Fibroblast of pulmonary artery (primary cell): ENCODE measurements at places on chromosomes 1 and 21.
A peak's percentile ranks its signal among the peaks of the same experiment; 100 is the strongest.

- DNase-seq: no peak
Observed at GRCh38 chr1:50270926-50271325, 152.3 kb downstream of the DMRTA2 start.

DNA sequence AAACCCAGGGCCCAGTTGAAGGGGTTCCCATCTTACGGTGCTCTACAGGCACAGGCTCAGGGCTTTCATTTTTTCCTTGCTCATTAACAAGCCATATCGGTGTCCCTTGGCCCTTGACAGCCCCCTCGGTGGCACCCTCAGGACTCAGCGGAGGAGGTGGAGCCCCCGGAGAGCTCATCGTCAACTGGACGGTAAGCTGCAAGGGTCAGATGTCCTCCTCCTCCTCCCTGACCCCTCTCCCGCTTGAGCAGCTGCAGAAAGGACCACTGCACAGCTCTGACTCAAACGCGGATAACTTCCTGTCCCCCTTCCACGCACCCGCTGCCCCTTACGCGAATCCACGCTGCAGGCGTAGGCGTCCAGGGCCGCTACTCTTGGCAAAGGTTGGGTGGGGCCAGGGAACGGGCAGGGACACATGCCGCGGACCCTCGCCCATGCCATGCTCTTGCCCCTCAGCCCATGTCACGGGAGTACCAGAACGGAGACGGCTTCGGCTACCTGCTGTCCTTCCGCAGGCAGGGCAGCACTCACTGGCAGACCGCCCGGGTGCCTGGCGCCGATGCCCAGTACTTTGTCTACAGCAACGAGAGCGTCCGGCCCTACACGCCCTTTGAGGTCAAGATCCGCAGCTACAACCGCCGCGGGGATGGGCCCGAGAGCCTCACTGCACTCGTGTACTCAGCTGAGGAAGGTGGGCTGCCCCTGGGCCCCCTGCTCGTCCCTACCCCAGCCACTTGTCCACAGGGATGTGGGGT lies 14.7 kb downstream of the TMEM81 start:
- DNase-seq: no peak

DNA sequence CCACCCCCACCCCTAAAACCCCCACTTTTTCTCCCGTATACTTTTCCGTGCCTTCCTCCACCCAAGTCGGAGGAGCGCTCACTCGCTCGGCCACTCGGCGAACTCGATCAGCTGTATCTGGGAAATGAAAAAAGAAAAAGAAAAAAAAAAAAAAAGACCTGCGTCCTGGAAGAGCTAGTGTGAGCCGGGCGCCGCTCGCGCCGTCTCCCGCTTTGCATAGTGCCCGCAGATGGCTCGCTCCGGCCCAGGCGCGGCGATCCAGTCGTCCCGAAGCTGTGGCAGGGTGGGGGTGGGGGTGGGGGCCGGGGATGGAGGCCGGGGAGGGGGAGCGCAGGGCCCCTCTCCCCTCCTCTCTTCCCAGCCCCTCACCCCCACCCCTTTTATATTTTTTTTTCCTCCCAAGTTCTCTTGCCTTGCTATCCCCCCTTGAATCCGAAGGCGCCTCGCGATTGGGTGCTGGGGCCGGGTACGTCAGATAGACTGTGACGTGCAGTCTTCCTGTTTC lies 299 bp upstream of the PROX1 start:
- peak; percentile 92 for DNase-seq

- DNase-seq: no peak
Observed at GRCh38 chr1:179549368-179549700, 26.4 kb downstream of the NPHS2 start.

DNA sequence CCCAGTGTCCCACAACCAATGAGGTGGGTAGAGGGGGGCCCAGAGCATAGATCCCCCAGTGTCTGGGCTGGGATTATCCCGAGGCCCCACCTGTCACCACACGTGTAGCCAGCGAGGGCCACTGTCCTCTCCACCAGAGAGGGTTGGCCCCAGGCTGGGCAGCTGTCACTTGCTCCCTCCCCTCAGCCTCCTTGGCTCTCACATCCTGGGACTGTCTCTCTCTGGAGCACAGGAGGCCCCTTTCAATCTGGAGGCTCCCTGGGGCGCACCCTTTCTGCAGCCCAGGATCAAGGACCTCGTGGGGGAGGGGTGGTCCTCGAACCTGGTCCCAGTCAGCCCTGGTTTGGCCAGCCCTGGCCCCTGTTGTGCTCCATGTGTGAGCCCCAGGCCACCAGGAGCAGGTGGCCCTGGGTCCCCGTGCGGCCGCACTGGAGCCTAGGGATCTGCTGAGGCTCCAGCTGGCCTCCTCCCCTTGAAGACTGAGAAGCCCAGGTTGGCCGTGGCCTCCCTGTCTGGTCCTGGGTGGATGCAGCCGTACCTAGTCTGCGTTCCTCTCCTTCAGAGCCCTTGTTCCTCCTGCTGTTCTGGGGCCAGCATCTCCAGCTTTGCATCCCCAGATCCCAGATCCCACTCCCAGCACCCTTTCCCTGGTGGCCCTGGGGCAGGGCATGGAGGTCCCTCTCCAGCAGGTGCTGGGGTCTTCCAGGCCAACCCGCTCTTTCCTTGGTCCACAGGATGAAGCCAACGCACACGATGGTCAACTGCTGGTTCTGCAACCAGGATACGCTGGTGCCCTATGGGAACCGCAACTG lies 6.7 kb downstream of the TMEM201 start:
- no peak for DNase-seq

DNA sequence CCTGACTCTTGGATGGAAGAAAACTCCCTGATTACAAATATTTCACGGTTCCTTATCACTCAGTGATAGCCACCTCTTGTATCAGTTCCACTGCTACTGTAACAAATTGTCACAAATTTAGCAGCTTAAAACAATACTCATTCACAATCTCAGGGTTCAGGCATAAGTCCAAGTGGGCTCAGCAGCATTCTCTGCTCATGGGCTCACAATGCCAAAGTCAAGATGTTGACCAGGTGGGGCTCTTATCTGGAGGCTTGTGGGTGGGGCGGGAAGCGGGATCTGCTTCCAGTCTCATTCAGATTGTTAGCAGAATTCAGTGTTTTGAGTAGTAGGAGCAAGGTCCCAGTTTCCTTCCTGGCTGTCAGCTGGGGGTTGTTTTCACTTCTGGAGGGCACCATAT lies 137.3 kb upstream of the FAM78B start:
- DNase-seq: no peak

- DNase-seq: no peak
Observed at GRCh38 chr1:175599212-175599705, 144.1 kb downstream of the TNR start.

DNA sequence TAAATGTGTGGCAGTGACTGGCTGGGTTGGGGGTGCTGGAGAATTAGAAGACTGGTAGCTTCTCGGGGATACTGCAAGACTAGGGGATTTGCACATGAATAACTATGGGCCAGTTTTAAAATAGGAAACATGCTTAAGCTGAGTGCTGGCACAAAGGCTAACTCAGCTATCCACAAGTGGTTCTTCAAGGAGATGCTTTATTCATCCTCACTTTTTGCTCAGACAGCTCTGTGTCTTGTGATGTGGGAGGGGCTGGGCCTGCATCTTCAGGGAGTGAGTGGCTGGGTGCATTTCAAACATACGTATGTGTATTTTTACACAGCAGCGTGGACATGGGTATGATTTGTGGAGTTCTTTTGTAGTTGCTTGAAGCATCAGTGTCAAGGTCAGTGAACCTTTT lies 2.3 kb downstream of the COQ8A start:
- DNase-seq: no peak

DNA sequence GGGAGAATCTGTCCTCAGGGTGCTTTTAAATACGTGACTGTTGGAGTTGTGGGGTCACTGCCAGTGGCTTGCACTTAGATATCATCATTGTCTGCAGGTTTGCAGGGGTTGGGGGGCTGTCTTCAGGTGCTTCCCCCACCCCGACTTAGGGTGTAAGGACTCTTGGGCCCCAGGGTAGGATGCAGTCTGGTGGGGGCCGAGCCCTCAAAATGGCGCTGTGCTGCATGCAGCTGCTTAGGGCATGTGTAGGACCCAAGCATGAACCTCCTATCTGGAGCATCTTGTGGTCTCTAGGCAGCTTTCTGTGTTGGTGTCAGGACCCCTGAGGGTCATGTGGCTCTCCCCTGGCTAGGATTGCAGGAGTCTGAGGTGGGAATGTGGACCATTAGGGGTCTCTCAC lies 55.6 kb upstream of the B3GALT2 start:
- no peak for DNase-seq
